Immature natural killer cell (primary cell): ENCODE measurements at places on chromosomes 3 and 15. TPM values are rescaled to one million over a fixed set of nuclear protein-coding genes. Genes with fewer than 3 reads are reported as not detected.

GRCh38 chr3:9666704-9667445 lies 17.6 kb downstream of the MTMR14 start:
- no peaks in the 10 kb centered on the region for H3K27me3 ChIP-seq
- peaks cover 11% of the 10 kb centered on the region for H3K4me1 ChIP-seq

The EAF2 gene
- 9.2 TPM for polyA plus RNA-seq

- H3K27me3 ChIP-seq: no peaks in the 10 kb centered on the region
- no peak for DNase-seq
- no peaks in the 10 kb centered on the region for H3K36me3 ChIP-seq
Measured at GRCh38 chr3:32432045-32432710, 40.5 kb downstream of the CMTM7 start.

DNA sequence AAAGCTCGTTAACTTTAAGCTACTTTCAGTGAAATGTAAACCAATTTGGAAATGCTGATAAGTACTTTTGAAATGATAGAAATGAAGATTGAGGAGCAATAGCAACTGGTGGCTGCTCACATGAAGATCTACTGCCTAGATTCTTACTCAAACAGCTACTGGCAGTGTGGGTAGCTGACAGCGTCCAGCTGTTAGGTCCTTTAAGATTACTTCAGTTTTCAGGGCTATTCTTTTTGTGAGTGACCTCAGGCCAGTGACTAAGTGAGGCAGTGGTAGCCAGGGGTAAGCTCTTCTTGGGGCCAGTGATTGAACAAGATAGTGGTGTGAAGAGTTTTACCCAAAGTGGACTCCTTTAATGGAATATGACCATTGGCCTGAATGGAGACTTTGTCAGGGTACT lies 41.3 kb downstream of the NECTIN3 start:
- DNase-seq: no peak
- H3K36me3 ChIP-seq: no peaks in the 10 kb centered on the region
- peaks cover 5% of the 10 kb centered on the region for H3K27me3 ChIP-seq
- no peaks in the 10 kb centered on the region for H3K4me1 ChIP-seq
- H3K4me3 ChIP-seq: no peak overlapping the region

The SRGAP3 gene
- not detected for polyA plus RNA-seq

DNA sequence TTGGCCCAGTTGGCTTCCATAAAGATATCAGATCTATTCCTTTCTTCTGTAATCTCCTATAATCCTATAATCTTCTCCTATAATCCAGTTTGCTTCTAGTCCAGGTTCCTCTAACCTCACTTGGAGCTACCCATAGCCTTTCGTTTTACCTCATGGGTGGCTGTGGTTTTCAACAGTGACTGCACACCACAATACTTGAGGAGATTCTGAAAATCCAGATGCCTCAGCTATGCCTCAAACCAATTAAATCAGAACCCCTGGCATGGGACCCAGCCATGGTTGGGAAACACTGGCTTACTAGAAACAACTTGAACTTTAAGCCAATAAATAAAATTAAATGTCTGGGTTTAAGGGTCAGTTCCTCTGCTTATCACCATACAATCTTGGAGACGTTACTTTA lies 86.1 kb upstream of the NTRK3 start:
- peaks cover 2% of the 10 kb centered on the region for H3K27me3 ChIP-seq
- no peaks in the 10 kb centered on the region for H3K36me3 ChIP-seq
- no peaks in the 10 kb centered on the region for H3K4me1 ChIP-seq
- no peak overlapping the region for H3K27ac ChIP-seq

The LIPH gene
- 0.97 TPM for polyA plus RNA-seq

The VPS18 gene
- polyA plus RNA-seq: 20.8 TPM

- no peak overlapping the region for H3K4me3 ChIP-seq
- no peaks in the 10 kb centered on the region for H3K4me1 ChIP-seq
- H3K27me3 ChIP-seq: peaks cover 2% of the 10 kb centered on the region
- H3K36me3 ChIP-seq: no peaks in the 10 kb centered on the region
- DNase-seq: no peak
Measured at GRCh38 chr3:9087831-9088413, 124.7 kb upstream of the RAD18 start.

The CSPG4 gene
- polyA plus RNA-seq: 0.18 TPM

DNA sequence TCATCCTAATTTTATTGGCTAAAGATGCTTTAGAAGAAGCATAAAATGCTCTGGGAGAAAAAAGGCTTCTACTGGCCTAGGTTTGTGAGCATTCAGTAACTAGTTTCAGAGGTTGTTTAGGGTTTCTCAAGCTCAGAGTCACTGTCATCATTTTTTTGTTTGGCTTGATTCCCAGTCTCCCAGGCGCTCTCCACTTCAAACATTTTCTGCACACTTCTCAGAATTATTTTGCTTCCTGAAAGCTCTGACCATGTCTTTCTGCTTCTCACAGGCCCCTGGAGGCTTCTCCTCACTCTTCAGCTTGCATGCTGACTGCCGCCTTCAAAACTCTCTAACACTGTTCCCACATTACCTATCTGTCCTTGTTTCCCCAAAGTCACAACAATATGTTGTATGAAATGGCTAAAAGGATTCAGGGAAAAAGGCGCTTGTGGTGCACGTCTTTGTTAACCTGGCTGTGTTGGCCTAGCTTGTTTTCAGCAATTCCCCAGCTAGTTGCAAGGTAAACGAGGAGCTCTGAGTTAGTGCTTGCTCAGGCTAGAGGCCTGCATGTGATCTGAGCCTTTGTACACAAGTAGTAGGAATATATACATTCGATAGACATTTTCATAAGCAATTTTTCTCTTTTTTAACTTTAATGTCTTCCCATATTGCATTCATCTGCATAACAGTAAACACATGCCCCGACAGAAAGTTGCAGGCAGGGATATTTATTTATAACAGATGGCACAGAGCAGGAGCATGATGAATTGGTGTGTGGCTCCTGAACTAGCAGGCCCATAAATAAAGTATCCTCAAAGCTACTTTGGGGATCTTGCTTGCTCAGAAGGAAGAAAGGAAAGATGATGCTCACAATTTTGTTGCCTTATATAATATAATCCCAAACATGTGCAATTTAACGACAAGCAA lies 129.2 kb upstream of the DPH6 start:
- no peak for DNase-seq
- H3K36me3 ChIP-seq: no peaks in the 10 kb centered on the region
- H3K27ac ChIP-seq: no peak overlapping the region

The PRSS50 gene
- polyA plus RNA-seq: not detected

DNA sequence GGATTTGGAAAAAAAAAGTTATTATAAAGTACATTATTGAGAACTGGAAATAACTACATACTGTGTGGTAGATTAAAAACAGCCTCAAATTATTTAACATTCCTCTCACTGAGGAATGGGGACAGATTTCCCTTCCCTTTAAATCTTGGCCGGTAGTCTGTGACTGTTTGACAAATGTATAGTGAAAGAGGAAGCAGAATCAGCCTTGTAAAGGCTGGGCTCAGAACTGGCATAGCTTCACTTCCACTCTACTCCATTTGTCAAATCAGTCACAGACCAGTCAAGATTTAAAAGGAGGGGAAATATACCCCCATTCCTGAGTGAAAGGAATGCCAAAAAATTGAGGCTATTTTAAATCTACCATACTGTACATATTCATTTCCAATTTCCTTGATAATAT lies 18.2 kb upstream of the B4GALT4 start:
- no peaks in the 10 kb centered on the region for H3K36me3 ChIP-seq
- no peaks in the 10 kb centered on the region for H3K4me1 ChIP-seq
- no peak overlapping the region for H3K4me3 ChIP-seq
- no peak for DNase-seq

DNA sequence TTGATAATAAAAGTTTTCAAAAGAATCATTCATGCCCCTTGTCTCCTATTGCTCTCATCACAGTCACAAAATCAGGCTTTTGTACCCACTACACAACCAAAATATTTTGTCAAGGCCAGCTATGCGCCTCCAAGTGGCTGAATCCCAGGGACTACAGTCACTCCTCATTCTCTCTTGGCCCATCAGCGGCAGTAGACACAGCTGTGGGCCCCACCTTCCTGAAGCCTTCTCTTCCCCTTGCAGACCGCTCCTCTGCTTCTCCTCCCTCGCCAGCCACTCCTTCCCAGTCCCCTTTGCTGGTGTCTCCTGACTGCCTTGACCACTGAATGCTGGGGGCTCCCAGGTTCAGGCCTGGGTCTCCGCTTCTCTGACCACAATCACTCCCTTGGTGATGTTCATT lies 52.1 kb downstream of the LSM3 start:
- peaks cover 9% of the 10 kb centered on the region for H3K27me3 ChIP-seq
- H3K4me1 ChIP-seq: peaks cover 6% of the 10 kb centered on the region
- no peak for DNase-seq
- no peak overlapping the region for H3K4me3 ChIP-seq
- no peaks in the 10 kb centered on the region for H3K36me3 ChIP-seq

GRCh38 chr3:106345353-106346027 lies 476.7 kb upstream of the CBLB start:
- peaks cover 7% of the 10 kb centered on the region for H3K4me1 ChIP-seq
- H3K4me3 ChIP-seq: no peak overlapping the region
- no peak overlapping the region for H3K27ac ChIP-seq
- H3K27me3 ChIP-seq: peaks cover 3% of the 10 kb centered on the region
- DNase-seq: no peak
- no peaks in the 10 kb centered on the region for H3K36me3 ChIP-seq

The PEX11A gene
- polyA plus RNA-seq: 5.9 TPM

The MAP6D1 gene
- not detected for polyA plus RNA-seq

- DNase-seq: no peak
- no peak overlapping the region for H3K4me3 ChIP-seq
Measured at GRCh38 chr3:35141406-35141805, 497.9 kb upstream of the ARPP21 start.

DNA sequence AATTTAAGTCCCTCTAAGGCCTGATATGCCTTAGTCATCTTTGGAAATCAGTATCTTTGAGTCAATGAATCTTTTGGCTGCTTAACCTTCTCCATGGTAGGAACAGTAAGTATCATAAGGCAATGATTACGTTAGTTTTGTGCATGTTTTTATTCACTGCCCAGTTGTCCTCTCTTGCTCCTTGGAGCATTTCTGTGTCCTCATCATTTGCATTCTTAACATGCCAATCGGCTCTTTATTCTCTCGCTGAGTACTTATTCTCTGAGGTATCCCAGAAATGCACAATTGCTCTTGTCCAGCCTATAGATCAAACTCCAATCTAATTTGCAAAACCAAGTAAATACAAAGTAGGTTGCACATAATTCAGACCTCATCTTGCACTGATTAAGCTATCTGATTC lies 405.0 kb upstream of the IL12A start:
- no peaks in the 10 kb centered on the region for H3K27me3 ChIP-seq
- no peak overlapping the region for H3K27ac ChIP-seq
- no peak overlapping the region for H3K4me3 ChIP-seq
- H3K4me1 ChIP-seq: no peaks in the 10 kb centered on the region
- H3K36me3 ChIP-seq: no peaks in the 10 kb centered on the region
- DNase-seq: no peak

The FBXW12 gene
- not detected for polyA plus RNA-seq

The CEMIP gene
- 0.08 TPM for polyA plus RNA-seq

DNA sequence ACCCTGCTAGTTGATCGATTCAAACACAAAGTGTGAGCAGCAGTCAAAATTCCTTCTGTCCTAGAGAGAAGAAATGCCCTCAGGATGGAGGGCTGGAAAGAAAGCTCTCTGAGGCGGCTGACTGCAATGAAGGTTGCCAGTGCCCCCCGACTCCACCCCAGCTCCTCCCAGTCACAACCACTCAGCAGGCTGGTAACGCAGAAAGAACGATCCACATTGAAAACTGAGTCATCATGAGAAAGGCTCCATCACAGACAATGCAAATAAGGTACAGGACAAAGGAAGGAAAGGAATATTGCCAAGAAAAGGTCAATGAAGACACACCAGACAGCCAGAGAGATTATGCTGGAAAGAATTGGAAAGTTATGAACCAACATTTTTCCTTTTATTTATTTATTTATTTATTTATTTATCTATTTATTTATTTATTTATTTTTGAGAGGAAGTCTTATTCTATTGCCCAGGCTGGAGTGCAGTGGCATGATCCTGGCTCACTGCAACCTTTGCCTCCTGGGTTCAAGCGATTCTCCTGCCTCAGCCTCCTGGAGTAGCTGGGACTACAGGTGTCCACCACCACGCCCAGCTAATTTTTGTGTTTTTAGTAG lies 17.4 kb upstream of the VGLL4 start:
- H3K36me3 ChIP-seq: no peaks in the 10 kb centered on the region
- no peaks in the 10 kb centered on the region for H3K4me1 ChIP-seq
- H3K4me3 ChIP-seq: no peak overlapping the region
- no peak overlapping the region for H3K27ac ChIP-seq
- DNase-seq: no peak
- no peaks in the 10 kb centered on the region for H3K27me3 ChIP-seq

DNA sequence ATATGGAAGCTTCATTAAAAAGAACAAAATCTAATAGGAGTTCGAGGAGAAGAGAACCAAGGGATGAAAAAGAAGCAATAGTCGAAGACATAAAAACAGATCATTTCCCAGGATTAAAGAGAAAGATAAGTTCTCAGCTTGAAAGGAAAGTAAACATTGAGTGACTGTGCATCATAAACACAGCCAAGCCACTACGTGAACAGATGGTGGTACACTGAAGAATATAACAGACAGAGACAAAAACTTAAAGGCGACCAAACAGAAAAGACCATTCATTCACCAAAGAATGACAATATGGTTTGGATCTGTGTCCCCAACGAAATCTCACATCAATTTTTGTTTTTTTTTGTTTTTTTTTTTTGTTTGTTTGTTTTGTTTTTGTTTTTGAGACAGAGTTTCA lies 210.8 kb upstream of the LINGO1 start:
- H3K4me3 ChIP-seq: no peak overlapping the region
- DNase-seq: no peak
- no peaks in the 10 kb centered on the region for H3K4me1 ChIP-seq
- no peaks in the 10 kb centered on the region for H3K36me3 ChIP-seq

The ALDH1A2 gene
- not detected for polyA plus RNA-seq

- H3K4me3 ChIP-seq: no peak overlapping the region
- H3K36me3 ChIP-seq: no peaks in the 10 kb centered on the region
- peak; percentile 60 for DNase-seq
- H3K4me1 ChIP-seq: peaks cover 10% of the 10 kb centered on the region
- H3K27ac ChIP-seq: no peak overlapping the region
- peaks cover 13% of the 10 kb centered on the region for H3K27me3 ChIP-seq
Measured at GRCh38 chr3:9302425-9303181, 53.2 kb upstream of the SRGAP3 start.

The TMEM108 gene
- not detected for polyA plus RNA-seq

GRCh38 chr3:42529468-42529867 lies 27.0 kb downstream of the VIPR1 start:
- H3K27ac ChIP-seq: no peak overlapping the region
- H3K4me1 ChIP-seq: peaks cover 15% of the 10 kb centered on the region
- peaks cover 5% of the 10 kb centered on the region for H3K27me3 ChIP-seq
- no peak overlapping the region for H3K4me3 ChIP-seq
- DNase-seq: no peak
- H3K36me3 ChIP-seq: no peaks in the 10 kb centered on the region

- H3K36me3 ChIP-seq: peaks cover 8% of the 10 kb centered on the region
- no peak overlapping the region for H3K4me3 ChIP-seq
- no peak overlapping the region for H3K27ac ChIP-seq
- no peak for DNase-seq
Measured at GRCh38 chr3:125085166-125085565, 29.4 kb upstream of the HEG1 start.

The MNS1 gene
- polyA plus RNA-seq: 0.09 TPM

DNA sequence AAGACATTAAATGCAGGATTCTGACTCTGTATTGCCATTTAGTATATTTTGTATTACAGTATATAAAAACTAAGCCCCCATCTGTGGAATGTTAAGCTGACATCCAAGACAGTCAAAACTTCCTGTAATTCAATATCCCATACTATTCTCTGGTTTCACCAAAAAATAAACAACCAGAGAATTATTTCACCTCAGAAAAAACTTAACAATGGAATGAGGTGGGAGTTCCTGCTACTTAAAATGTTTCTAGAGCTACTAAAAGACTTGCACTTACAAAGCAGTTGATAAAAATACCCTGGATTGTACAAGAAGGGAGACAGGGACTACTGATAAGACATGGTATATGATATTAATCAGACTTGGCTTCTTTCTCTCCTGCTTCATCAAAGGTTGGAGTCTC lies 8.3 kb downstream of the ARL13B start:
- H3K27ac ChIP-seq: no peak overlapping the region
- DNase-seq: no peak
- no peaks in the 10 kb centered on the region for H3K36me3 ChIP-seq
